ENCODE measurements at places on chromosomes 6 and 20. TPM values are rescaled to one million over a fixed set of nuclear protein-coding genes. Genes with fewer than 3 reads are reported as not detected.

The FOXA2 gene
- not detected for total RNA-seq

The PRR18 gene
- total RNA-seq = not detected

The TFAP2D gene
- not detected for total RNA-seq

The FKBP1C gene
- 1.5 TPM for total RNA-seq

The SGK2 gene
- total RNA-seq = 0.43 TPM

The BEND6 gene
- total RNA-seq = under 0.01 TPM

The RSPH9 gene
- total RNA-seq = 0.17 TPM

The OPRL1 gene
- total RNA-seq = 1.6 TPM

The ULBP2 gene
- total RNA-seq = 2.1 TPM

The GID8 gene
- 43.9 TPM for total RNA-seq

The PTCRA gene
- total RNA-seq = not detected

The ZC2HC1B gene
- total RNA-seq = not detected

The SLC35F1 gene
- total RNA-seq = under 0.01 TPM
